Ecto neural progenitor cell (in vitro differentiated cells): ENCODE measurements at places on chromosomes 5 and 9.

DNA sequence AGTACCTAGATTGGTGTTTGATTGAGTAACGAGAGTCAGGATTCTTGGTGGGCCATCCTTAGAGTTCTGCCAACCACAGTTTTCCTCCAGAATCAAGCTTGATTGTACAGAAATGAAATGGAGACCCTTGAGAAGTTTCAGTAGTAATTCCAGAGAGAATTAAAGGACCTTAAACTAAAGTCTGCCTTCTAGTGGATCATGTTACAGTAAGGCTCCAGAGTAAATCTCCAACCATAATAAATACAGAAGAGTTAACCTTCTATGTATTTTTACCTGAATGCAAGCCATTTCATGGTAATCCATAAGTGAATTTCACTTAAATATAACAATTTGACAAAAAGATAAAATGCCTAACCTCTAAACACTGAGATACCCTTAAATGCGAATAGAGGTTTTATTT, 53.0 kb upstream of the CNTLN start:
- DNase-seq: no peak

- no peak for DNase-seq
Observed at GRCh38 chr5:143557061-143557818, 153.8 kb upstream of the NR3C1 start.

GRCh38 chr5:160835376-160835775, 16.6 kb downstream of the ATP10B start:
- DNase-seq: no peak

DNA sequence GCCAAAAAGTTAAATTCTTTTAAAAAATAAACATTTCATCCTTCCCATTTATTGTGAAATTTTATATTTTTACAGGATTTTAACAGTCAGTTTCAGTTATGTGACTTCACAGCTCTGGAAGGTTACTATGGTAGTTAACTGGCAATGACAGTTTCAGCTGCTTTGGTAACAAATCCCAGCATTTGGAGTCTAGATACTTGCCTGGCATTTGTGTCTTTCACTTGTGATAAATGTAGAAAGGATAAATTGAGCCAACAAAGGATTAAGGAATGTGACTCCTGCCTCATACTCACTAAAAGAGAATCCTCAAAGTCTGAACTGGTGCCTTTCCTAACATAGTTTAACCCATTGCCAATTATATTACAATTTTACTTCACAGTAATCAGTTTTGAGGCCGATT, 315.5 kb downstream of the FER start:
- no peak for DNase-seq

DNA sequence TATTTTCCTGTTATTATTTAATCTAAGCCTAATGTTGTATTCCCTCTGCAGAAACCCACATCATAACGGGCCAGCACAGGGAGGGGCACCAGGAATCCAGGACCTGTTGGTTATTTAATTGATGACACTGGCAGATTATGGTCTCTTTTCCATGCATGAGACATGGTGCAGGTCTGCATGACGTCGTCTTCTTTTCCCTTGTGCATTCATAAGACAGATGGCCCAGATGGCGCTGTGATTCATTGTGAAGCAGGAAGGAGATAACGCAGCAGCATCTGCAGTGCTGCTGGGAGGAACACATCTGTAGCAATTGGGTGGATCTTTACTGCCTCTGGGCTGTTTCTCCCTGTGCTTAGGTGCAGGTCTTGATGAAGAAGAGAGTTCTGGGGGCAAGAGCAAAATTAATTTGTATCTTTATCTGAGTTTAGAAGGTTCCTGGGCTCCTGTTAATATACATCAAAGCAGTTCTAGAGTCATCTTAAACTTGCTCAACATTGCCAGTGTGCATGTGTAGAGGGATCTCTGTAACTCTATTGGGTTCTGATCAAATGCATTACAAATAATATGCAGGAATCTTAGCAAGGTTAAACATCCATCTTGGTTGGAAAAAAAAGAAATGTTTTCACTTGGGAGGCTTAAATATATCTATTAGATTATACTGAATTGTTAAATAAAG, 176.1 kb downstream of the PCSK1 start:
- DNase-seq: no peak

- peak; percentile 11 for DNase-seq
Observed at GRCh38 chr5:133662578-133662977, 50.2 kb upstream of the FSTL4 start.

DNA sequence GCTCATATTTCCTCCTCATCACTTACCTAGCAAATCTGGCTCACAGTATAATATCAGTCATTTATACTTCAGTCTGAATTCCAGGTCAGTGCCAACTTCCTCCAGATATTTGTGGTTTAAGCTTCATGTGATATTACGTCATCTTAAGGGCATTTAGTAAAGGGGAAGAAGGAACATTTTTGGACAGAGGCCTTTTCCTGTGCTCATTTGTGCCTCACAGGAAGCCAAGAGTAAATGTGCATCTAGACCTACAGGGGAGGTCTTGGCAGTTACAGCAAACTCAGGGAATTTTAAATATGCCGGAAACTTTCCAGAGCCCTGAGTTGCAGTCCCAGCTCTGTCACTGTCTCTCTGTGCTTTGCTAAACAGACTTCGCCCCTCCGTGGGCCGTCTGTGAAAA, 12.3 kb upstream of the KCNIP1 start:
- no peak for DNase-seq

DNA sequence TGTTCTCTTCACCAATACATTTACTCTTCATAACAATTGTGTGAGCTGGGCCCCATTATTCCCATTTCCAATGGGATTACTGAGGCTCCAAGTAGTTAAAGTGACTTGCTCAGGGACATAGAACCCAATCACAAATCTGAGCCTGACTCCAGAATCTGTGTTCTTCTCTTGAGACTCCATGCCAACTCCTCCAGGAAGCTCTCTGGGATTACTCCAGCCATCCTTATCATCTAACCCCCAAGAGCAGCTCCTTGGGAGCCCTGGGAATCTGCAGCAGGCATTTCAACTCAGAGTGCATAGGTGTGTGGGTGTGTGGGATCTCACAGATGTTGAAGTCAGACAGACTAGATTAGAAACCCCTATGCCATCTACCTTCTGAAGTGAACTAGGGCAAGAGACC, 131.4 kb upstream of the BOD1 start:
- no peak for DNase-seq

GRCh38 chr9:129080601-129081387, at the start of gene DOLPP1:
Gene DOLPP1, plus strand, starts transcription at chr9:129081111. Its CDS starts 21 bp downstream, at chr9:129081132.
- DNase-seq: peak; percentile 99

GRCh38 chr5:98217138-98217537, 556.3 kb upstream of the RGMB start:
- no peak for DNase-seq

- DNase-seq: no peak
Observed at GRCh38 chr5:31844622-31845345, 205.9 kb downstream of the PDZD2 start.

- no peak for DNase-seq
Observed at GRCh38 chr5:111197523-111197922, 26.7 kb upstream of the CAMK4 start.

GRCh38 chr5:154696891-154697290, 58.3 kb upstream of the LARP1 start:
- DNase-seq: no peak

- DNase-seq: no peak
Observed at GRCh38 chr5:44875661-44876605, 67.2 kb downstream of the MRPS30 start.

DNA sequence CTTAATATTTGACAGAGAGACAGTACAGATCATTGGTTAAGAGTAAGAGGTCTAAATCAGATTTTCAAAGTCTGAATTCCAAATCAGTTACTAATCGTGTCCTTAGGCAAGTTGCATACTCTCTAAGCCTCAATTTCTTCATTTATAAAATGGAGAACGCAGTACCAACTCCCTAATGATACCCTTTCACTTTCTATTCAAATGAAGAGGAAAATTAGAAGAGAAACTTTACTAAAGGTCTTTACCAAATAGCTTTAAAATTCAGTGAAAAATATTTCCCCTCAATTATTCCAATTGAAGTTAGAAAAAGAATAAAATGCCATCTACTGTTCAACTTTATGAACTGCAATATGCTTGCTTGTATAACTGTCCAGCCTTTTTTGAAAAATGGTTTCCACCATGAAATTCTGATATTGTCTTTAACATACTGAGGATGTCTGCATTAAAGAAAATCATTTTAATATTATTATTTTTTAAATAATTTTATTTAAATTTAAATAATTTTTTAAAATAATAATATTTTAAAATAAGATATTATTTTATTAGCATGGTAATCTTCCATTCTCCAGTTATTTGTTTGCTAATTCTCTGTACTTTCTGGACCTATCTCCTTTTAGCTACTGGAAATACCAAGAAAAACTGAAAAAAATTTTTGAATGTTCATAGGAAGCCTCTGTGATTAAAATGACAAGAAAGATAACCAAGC, 36.0 kb downstream of the POC5 start:
- DNase-seq: no peak

DNA sequence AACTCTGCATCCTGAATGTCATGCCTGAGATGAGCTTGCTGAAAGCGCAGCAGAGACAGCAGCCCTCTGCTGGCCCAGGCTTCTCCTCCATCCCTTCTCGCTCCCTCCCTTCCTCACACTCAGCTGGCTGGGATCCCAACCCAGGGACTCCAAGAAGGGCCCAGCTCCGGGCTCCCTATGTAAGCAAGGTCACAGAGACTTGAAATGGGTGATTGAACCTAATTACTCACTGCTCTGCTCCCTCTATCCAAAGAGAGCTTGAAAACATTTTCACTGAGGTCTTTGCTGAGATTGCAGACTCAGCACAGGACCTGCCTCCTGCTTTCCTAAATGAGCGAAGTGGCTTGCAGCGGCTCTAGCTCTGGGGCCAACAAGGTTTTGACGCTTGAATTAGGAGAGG, 42.8 kb downstream of the RAPGEF1 start:
- no peak for DNase-seq

- no peak for DNase-seq
Observed at GRCh38 chr9:136140046-136140445, 21.4 kb upstream of the TMEM250 start.

DNA sequence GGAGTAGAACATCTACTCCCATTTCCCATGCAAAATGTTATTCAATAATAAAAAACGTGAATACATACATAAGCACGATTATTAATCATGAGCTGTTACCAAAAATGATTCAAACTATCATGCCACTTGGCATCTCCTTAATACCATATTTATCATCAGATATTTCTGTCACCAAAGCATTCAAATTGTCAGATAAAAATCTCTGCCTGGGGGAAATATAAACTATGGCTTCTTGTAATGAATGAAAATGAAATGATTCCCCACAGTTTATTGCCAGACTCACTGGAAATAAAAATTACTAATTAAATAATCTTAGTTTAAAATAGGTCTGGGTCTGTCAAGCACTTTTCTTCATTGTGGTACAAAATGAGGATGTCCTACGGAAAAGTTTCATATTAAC, 265.4 kb downstream of the EDIL3 start:
- DNase-seq: no peak

DNA sequence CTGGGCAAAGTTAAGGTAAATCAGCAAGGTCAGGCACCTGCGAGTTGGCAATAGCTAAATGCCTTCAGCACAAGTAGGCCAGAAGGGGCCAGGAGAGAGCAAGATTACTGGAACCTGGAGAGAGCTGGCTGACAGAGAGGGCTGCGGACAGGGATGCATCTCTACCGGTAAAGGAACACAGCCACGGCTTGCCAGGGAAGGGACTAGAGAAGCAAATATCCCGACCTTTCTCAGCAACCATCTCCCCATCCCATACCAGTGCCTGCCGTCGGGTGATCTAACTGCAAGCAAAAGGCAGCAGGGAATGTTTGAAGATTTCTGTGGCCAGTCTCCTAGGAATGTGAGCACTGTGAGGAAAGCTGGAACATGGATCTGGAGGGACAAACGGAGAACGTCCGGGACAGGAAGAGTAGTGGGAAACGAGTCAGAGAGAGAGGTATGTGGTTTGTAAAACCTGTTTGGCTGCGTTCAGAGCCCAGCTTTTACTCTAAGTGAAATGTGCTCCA, 15.9 kb upstream of the ABLIM3 start:
- no peak for DNase-seq
